ENCODE measurements at places on chromosomes 13 and 19.

DNA sequence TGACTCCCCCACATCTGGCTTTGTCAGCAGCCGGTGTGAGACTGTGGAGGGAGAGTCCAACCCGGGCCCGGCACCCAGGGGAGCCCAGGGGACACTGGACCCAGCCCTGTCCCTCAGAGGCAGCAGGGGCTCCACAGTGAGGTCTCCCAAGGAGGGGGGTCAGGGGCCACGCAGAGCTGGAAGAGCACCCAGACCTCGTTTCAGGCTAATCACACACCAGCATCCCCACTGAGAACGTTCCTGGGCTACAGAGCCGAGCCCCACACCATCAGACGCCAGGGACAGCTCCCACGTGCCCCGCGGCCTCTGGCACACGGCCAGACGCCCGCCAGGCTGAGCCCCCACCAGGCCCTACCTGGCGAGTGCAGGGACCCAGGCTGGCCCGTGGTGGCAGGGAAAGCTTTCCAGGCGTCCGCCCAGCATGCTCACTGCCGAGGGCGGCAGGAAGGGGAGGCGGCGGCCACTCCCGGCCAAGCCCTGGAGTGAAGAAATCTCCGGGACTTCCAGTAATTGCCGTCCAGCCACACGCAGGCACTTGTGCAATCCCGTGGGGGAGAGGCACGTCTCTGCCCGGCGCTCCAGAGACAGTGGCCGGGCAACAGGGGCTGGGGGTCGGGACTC lies 19.2 kb downstream of the SBNO2 start:
- DNase-seq, result no peak

- DNase-seq, result no peak
These were observed 25.6 kb downstream of the CCDC8 start for GRCh38 chr19:46387713-46388130.

GRCh38 chr13:71695662-71696061 lies 171.3 kb downstream of the DACH1 start:
- DNase-seq, result no peak

- DNase-seq, result no peak
These were observed 4.3 kb upstream of the POSTN start for GRCh38 chr13:37602733-37603381.

DNA sequence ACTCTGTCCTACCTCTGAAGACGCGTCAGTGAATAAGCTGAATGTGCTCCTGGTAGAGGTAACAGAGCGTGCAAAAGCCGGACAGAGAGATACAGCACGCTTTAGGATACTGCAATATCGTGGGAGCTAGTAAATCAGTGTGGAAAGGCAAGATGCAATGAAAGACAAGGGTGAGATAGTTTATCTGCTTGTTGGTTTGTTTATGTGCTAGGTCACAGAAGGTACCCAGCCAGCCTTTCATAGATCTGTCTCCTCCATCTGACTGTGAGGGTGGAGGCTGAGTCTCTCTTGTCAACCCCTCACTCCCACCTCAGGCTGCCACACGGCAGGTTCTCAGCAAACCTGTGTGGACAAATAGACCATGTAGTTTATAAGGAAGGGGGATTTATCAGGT lies 904 bp upstream of the GIPC1 start:
- no peak for DNase-seq

DNA sequence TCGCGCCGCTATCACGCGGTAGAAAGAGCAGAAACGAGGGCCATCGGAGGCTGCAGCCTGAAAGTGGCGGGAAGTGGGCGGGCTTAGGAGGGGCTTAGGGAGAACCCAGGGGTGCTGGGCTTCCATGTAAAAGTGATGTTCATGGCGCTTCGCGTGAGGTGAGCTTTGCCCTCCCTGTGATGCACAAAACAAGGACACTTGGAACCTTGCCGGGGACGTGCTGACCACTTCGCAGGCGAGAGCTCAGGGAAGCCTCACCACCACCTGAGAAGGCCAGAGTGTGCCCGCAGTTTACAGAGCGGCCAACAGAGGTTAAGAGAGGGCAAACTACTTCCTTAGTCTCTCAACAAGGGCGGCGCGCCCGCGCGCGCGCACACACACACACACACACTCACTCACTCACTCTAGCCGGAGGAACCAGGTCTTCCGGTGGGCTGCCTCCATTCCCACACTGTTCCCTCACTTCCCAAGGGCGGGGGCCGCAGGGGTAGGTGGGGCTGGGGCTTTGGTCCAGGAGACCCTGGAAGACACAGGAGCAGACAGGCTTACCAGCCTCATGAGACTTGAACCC lies 651 bp downstream of the GAPDHS start:
- peak; percentile 9 for DNase-seq

DNA sequence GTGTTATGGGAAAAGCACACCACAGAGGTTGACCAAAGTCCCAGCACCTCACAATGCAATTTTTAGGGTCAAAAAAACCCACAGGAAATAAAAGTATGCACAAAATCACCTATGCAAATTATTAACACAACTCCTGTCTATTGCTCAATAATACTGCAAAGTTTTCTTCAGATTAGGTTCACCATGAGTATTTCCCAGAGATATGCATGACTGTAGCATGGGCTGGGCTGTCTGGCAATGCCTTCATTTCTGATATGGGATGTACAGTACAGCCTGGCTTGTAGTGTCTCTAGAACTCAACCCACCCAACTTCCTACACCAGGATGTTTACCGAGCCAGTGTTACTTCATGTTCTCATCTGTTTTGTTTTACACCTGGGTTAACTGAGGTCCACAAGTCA lies 698.7 kb upstream of the ARGLU1 start:
- no peak for DNase-seq

DNA sequence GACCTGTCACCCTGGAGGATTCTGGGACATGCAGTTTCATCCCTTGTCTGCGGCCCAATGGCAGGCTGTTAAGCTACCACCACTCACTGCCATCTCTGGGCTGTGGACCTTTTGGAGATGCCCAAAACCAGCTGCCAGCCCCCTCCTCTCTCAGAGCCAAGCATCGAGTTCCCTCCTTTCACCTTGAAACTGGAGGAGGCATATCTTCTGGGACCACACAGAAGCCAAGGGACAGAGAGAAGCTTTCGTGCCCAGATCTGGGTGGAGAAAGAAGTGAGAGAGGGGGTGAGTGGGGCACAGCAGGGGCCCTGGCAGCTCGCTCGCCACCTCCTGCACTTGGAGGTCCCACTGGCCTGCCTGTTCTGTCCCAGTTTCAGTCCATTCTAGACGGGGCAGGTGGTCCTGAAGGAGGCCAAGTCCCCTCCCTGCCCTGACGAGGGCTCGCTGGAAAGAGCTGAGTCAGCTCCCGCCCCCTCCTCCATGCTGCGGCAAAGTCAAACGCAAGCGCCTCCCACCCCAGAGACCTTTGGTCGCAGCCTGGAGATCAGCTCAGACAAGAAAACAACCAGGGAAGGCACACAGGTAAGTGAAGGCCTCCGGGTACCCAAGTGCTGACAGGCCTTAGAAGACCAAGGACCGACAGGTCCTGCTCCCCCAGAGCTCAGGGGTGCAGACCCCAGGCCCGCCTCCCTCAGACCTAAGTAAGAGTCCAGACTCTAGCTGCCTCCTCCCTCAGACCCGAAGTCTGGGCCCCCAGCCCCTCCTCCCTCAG lies 3.8 kb downstream of the BCAT2 start:
- DNase-seq, result no peak

GRCh38 chr13:30037306-30037705 lies 186.9 kb upstream of the UBL3 start:
- DNase-seq, result no peak

- no peak for DNase-seq
These were observed at the start of gene AXL for GRCh38 chr19:41218615-41219507. TSS of gene AXL (plus strand) at chr19:41219223. CDS start at chr19:41219393, 170 bp downstream.

DNA sequence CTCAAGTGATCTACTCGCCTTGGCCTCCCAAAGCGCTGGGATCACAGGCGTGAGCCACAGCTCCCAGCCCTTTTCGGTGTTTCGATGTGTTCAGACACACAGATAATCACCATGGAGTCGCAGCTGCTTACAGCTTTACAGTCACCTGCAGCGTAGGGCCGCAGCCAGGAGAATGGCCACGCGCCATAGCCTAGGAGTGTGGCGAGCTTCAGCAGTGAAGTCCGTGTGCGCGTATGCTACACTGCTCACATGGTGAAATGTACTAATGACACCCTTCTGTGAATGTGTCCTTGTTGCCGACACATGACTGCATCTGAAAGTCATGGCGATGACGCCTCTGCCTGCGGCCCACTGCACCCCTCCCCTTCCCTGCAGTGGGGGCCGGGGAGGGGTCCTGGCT lies 23.6 kb downstream of the AP3D1 start:
- DNase-seq, result no peak

GRCh38 chr13:44063881-44064280 lies 184.2 kb downstream of the LACC1 start:
- no peak for DNase-seq

- no peak for DNase-seq
These were observed 5.4 kb upstream of the VSTM2B start for GRCh38 chr19:29520390-29520789.

DNA sequence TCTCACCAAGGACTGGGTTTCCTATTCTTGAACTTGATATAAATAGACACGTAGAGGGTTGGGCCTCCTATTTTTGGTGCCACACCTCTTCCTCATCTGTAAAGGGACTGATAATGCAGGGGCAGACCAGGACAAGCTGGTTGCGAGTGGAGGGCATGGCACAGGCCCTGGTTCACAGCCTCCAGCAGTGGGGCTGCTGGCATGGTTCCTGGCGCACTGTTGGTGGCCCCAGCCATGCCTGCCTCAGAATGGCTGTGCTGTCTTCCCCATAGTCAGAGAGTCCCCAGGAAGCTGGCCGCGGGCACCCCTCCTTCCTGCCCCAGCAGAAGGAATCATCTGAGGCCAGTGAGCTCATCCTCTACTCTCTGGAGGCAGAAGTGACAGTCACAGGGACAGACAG lies 10.5 kb upstream of the OVOL3 start:
- DNase-seq, result no peak

DNA sequence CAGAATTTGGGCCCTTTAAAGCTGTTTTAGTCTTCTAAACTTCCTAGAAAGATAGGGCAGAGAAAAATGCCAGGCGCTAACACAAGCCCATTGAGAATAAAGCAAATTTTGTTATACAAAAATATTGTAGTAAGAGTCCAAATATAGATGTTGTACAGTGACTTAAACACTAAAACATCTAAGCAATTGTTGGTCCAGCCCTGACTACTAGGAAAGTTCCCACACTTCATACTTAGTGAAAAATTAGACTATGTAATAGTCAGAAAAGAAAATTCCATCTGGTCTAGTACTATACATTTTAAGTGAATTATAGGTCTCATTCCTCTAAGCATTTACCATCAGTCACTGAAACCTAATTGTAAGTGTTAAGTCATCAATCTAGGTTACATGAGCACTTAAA lies 1518.3 kb upstream of the SLC10A2 start:
- DNase-seq, result no peak

GRCh38 chr13:79468819-79469218 lies 12.1 kb upstream of the NDFIP2 start:
- DNase-seq, result no peak

DNA sequence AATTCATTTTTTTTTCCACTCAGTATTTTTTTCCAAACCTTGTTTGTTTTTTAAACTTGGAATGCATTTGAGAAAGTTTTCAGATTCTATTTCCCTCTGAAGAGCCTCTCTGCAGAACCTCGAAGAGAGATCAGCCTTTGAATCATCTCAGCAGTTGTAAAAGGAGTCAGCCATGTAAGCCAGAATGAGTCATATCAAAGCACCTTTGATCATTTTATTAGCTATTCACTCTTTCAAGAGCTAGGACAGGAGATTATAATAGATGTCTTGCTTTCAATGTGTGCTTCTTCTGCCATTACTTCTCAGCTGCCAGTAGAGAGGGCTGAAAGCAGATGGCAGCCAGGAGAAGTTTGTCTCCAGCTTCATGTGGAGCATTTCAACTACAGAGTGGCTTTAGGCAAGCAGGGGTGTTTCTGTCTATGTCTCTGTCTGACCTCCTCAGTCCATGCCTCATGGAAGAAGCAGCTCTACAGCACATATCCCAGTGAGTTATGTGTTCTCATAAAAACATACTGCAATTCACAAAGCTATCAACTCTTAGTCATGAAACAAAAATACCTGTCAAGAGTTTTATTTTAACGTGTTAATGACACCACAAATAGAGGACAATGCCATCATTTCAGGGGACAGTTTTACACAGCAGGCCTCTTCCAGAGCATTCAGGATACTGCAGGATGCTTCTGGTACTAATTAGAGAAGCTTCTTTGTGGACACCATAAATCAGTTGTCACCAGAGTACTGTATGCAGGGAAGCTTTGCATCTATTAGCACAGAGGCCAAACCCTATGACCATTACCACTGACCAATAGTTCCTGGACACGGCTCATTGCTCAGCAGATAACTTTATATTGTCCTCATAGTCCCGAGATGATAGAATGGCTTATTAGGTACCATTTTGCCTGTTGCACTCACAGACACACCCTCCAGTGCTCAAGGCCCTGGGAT lies 94.3 kb downstream of the NHLRC3 start:
- no peak for DNase-seq

DNA sequence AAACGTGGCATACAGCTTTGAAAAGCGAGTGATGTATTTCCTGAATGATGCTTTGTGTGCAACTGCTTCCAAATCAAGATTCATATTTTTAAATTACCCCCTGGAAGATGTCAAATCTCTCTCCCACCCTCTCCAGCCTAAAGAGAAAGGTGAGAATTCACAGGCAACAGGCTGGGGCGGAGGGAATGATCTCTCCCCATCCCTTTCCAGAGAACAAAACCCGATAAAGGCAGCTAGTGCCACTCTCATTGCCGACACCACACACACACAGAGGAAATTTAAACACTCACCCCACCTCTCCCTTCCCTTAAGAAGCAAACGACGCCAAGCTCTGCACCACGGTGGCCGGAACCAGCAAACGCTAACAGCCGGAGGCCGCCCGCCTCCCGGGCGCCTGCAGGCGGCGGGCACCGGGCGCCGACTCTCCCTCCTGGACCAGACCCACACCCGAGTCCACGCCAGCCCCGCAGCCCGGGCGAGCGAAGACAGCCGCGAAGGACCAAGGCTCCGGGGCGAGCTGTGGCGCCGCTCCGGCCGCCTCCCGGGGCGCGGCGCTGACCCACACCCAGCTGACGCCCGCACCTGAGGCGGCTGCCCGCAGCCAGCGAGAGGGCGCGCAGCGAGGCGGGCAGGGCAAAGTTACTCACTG lies 477 bp downstream of the LNX2 start:
- peak; percentile 8 for DNase-seq

- DNase-seq, result no peak
These were observed 156.1 kb downstream of the NUFIP1 start for GRCh38 chr13:44833139-44833538.

DNA sequence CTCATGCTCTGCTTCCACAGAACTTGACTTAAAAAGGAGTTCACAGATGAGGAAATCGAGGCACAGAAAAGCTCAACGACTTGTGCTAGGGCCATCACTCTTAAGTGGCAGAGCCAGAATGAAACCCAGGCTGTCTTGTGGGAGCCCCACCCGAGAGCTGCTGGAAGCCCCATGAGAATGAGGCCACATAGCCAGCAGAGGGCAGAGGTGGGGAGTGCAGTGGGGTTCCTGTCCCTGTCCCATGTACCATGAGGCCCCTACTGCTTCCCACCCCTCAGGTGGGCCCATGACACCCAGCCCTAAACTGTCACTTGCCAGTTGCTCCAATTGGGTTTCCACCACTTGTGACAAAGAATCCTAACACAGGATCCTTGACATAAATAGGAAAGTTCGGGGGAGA lies 175.9 kb downstream of the IRS2 start:
- DNase-seq, result no peak

GRCh38 chr19:39474139-39474620 lies 6.5 kb upstream of the TIMM50 start:
- DNase-seq, result peak; percentile 58

- DNase-seq, result no peak
These were observed 165.3 kb downstream of the LMO7 start for GRCh38 chr13:75801388-75801945.
